ENCODE measurements at places on chromosomes 1 and 21.

- no peak for DNase-seq
Observed at GRCh38 chr1:162397039-162397448, 14.9 kb downstream of the SH2D1B start.

DNA sequence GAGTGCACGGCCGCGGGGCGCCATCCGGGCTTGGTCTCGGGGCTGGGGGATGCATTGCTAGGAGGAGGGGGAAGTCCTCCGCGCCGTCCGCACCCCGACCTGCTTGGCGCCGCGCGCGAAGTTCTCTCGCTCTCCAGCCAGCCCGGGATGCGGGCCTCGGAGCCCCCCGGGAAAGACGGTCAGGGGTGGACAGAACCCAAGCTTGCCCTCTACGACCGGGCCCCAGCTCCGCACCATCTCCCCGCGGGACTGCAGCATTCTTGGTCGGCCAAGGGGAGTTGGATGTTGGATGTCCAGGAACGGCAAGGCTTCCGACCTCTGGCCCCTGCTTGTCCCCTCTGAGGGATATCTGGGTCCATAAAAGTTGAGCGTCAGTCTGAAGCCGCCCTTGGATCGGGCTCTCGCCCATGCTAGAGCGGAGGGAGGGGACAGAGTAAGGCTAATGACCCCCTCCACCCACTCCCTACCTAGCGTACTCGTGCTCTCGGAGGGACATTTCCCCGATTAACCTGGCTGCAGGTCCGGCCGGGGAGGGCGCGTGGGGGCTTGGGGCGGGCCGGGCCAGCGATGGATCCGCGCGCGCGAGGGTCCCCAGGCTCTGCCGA is 522 bp downstream of the DISP3 start:
- no peak for DNase-seq

GRCh38 chr1:154972517-154973343 is 1.8 kb upstream of the CKS1B start:
- DNase-seq = peak; percentile 98

GRCh38 chr1:53112861-53113260 is 29.6 kb downstream of the SLC1A7 start:
- DNase-seq = peak; percentile 17

DNA sequence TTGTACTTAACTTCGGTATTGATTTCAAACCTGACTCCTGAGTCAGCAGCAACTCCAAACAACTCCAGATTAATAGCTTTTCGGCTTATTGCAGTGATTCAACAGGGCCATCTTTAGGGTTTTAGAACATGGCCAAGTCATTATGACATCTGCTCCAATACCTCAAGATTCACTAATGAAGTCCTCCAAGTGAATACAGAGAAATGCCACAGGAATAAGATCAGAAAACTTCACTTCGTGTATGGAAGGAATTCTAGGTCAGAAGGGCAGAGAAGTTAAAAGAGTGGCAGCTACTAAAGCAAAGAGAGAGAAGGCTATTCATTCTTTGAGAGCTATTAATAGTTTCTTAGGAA is 7.6 kb upstream of the C1orf116 start:
- peak; percentile 66 for DNase-seq

- peak; percentile 80 for DNase-seq
Observed at GRCh38 chr1:198606020-198606438, 32.8 kb upstream of the PTPRC start.

GRCh38 chr1:210696709-210697108 is 368.0 kb downstream of the HHAT start:
- peak; percentile 47 for DNase-seq

- DNase-seq = peak; percentile 14
Observed at GRCh38 chr1:217076902-217077301, 353.7 kb upstream of the ESRRG start.

DNA sequence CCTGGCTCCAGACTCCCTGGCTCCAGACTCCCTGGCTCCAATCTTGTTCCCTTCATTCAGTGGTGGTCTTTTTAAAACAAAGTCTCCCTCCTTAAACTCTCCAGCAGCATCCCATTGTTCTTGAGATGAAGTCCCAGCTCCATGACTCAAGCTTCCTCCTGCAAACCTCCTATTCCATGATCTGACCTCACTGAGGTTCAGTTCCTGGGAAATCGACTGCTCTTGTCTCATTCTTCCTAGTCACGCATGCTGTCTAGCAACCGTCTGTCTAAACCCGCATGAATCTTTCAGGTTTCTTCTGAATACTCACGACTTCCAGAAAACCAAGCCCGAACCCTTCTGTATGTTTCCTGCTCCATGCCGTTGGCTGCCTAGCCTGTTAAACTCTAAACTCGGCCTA is 91.9 kb downstream of the RAVER2 start:
- DNase-seq = no peak

All from fibroblast of skin of abdomen (primary cell).